ENCODE measurements at places on chromosomes 11 and 22.

DNA sequence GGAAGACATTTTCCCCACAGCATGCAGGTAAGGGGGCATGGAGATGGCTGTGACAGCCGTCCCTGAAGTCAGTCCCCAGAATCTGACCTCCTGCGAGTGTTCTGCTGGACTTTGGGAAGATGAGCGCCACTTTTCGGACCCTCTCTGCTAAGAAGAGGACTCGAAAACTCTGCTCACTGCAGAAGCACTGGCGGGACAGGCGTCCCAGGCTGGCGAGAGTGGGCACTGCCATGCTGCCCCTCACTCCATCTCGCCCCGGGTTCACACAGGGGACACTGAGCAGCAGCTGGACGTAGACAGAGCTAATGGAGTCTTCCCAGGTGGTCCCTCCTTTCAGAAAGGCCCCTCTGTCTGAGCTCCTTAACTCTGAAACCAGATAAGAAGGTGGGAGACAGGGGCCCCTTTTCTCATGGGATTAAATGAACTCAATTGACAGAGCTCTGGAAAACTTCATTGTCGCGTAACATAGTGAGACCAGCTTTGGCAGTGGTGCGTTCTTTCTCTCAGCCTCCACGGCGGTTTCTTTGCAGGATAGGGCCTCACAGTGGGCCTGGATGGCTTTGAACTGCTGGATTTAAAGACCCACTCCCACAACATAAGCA, 4.8 kb downstream of the ADAMTS8 start:
- DNase-seq, result no peak

- DNase-seq, result no peak
Observed at GRCh38 chr11:57464539-57465181, 4.3 kb downstream of the RTN4RL2 start.

- no peak for DNase-seq
Observed at GRCh38 chr11:132054822-132055221, 684.4 kb downstream of the NTM start.

DNA sequence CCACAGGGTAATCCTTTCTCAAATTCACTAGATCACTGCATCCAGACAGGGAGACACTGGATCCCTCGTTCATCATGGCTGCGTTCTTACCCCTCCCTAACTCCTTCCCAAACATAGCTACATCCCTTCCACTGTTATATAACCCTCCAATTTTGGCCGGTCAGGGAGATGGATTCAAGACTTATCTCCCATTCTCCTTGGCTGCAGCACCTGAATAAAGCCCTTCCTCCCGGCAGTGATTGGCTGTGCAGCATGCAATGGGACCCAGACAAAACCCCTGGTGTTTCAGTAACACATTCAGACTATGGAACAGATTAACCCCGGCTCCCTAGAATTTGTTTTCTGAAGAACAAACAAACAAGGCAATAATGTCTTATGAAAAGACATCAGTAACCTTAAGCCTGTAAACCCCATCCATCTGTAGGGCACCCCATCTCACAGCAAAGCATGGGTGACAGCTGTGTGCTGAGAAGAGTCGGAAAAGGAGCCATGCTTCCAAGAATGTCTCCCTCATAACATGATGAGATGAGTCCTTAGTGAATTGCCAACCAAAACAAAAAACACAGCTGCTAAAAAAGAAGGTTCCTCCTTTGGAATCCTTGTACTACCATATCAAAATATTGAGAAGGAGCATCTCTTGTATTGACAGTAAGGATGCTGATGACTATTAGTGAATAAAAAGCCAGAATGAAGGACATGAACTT, 5.0 kb downstream of the MIF start:
- no peak for DNase-seq

GRCh38 chr11:64266339-64266738, 15.0 kb downstream of the PLCB3 start:
- DNase-seq, result no peak

GRCh38 chr11:61893981-61894380, 2.6 kb upstream of the FADS3 start:
- no peak for DNase-seq

DNA sequence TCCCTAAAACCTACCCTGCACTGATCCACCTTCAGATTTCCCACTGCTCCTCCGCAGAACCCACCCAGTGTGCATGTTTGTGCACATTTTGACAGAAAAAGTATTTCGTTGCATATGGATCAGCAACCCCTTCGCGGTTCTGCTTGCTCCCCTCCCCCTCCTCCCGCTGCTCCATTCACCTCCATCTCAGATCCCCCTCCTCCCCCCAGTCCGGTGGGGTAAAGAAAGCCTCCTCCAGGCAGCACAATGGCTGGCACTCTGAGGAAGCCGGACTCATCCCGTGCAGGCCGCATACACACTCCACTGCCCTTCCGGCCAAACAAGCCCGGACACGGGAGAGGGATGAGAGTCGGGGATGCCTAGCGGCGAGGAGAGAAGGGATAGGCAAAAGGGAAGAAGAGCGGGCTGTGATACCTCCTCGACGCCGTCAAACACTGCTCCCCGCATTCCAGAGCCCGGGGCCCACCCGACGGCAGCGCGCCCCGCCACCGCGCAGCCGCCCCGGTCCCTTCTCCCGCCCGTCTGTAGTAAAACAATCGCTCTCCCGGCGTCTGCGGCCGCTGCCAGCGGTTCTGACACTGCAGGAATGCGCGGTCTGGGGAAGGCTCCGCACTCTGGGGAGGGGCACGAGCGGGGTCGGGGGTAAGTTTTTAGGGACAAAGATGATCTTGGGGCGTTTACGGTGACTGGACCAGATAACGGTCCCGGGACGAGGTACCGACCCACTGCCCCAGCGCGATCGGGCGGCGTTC, 915 bp downstream of the FEZ1 start:
- DNase-seq, result no peak

- DNase-seq, result no peak
Observed at GRCh38 chr11:122100756-122101080, 15.3 kb downstream of the BLID start.

DNA sequence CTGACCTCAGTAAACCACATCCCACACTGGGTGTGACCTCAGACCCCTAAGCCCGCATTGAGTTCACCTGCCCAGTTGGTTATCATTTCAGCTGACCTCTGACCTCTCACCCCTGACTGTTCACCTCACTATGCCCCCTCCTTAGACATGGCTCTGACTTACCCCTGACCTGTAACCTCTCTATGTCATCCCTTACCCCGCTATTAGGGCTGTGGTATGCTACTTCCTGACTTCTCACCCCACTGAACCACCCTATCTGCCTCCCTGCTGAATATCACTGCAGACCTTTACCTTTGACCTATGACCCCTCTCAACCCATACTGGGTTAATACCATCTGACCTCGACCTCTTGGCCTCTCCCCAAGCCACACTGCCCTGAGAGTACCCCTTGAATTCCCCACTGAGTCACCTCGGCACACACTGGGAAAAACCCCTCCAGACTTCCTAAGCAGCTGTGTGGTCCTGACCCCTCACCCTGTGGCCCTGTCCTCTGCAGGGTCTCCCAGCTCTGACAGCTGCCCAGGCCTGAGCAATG, 8.3 kb downstream of the PLCB3 start:
- no peak for DNase-seq

DNA sequence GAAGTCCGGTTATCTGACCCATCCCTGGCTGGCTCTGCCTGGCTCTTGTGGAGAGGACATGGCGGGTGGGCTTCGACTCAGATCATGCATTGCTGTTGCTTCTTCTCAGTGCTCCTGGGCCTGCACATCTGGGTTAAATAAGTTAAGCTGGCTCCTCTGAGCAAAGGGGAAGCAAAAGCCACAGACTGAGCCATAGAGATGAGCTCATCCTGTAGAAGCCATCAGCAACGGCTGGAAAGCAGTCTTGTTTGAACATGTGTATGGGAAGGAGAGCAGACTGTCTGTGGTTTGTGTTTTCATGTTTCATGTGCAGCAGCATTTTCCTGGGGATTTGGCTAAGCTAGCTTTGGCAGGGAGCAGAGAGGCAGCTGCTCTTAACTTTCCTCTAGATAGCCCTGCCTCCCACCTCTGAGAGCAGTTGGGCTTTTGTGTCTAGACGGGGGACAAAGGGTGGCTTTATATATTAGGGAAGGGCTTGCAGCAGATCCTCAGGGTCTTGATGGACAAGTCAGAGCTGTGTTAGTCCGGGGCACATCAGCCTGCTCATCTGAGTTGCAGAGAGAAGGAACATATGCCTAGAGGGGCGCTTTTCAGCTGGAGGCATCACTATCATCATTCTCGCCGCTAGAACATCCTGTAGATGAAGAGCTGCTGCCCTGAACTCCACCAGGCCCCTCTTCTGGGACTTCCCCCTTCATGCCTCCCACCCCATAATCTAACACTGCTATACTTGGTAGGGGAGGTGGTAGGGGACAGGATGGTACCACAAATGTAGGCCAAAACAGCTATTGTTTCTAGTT, 14.9 kb downstream of the DCPS start:
- no peak for DNase-seq

- DNase-seq, result no peak
Observed at GRCh38 chr22:38754751-38755154, 1.0 kb downstream of the SUN2 start.

DNA sequence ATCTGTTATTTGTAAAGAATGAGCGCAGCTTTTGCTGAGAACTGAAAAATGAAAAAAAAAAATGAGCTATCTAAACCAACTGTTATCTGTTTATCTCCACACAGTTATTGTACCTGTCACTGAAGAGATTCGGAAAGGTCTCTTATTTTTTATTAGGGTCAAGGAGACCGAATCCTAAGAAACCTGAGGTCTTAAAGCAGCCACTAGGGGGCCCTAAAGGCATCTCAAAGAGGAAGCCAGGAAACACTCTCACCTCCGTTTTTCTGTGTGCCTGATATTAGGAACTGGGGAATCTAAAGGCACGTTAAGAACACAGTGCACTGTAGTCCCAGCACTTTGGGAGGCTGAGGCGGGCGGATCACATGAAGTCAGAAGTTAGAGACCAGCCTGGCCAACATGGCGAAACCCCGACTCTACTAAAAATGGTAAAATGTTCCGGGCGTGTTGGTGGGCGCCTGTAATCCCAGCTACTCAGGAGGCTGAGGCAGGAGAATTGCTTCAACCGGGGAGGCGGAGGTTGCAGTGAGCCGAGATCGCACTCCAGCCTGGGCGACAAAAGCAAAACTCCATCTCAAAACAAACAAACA, 3.5 kb upstream of the LARGE1 start:
- no peak for DNase-seq

DNA sequence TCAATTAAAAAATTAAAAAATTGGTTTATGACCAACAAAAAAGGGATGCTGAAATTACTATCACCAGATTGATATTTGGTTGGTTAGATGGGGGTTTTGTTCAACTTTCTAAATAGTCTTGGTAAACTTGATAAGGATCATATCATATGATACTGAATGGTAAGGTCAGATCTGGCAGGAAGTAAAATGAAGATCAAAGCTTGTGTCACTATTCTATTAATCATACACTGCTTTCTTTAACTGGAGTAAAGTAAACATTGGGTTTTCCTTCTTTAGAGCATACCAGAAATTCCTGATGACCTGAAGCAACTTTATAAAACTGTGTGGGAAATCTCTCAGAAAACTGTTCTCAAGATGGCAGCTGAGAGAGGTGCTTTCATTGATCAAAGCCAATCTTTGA, 40.2 kb downstream of the RRM1 start:
- DNase-seq, result no peak

- DNase-seq, result no peak
Observed at GRCh38 chr11:114172871-114173444, 113.4 kb downstream of the ZBTB16 start.

DNA sequence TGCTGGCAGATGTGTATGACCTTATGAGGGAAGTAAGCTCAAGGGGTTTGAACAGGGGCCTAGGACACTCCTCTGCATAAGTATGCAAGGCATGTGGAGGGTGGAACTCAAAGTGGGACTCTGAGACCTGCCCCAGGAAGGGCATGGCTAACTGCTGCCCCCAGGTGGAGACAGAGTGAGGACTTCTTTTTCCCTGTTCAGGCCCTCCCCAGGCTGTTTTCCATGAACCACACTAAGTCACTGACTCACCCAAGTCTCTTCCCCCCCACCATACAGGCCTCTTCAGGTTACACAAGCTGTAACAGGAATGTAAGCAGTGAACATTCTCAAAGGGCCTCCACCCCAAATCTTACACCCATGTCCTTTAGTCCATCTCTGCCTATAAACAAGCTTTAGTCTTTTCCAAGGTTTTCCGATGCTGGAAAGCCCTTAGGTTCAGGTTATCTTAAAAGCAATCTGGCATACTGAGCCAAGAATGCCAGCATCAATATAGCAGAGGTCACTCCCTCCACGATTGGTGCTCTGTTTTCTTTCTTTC, 13.1 kb downstream of the EEF1G start:
- DNase-seq, result peak; percentile 65

- DNase-seq, result no peak
Observed at GRCh38 chr11:75793966-75794365, 21.0 kb upstream of the UVRAG start.

DNA sequence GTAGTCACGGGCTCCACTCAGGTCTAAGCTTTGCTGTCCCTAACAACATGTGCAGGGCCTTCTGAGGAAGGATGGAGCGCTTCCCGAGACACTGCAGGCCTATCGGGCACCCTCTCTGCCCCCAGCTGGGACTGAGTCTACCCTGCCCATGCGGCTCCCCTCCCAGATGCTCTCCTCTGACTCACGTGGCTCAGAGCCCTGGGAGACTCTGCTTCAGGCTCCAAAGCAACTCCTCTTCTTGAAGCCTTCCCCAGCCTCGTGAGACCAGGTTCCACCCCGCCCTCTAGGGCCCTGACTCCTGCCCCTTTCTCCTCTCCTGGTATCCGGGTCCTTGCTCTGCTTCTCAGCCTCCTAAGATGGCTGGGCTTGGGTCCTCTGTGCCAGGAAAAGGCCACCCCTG, 28.4 kb upstream of the ARFGAP3 start:
- no peak for DNase-seq

GRCh38 chr11:91686281-91686680, 538.3 kb upstream of the FAT3 start:
- no peak for DNase-seq

DNA sequence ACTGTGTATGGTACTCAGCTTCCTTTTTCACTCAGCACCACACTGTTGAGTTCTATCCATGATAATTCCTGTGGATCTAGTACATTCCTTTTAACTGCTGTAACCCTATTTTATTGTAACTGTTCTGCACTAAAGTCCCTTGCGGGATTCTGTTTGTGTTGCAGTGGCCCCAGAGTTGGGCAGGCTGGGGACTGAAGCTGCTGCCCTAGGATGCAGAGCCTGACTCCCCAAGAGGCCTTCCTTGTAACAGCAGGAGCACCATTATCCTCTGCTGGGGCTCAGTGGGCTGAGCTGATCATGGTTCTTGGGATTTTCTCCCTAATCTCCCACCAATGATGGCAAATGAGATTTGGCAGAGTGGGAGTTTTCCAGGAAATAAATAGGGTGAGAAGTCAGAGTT, 77.7 kb downstream of the CABIN1 start:
- no peak for DNase-seq

Measured in stimulated activated CD4-positive, alpha-beta T cell treated with anti-CD3 and anti-CD28 coated beads, TNF-alpha, amount 100 ng/mL, for 1 hour (primary cell).